ENCODE measurements at places on chromosomes 11 and 22. TPM values are rescaled to one million over a fixed set of nuclear protein-coding genes. Genes with fewer than 3 reads are reported as not detected.

DNA sequence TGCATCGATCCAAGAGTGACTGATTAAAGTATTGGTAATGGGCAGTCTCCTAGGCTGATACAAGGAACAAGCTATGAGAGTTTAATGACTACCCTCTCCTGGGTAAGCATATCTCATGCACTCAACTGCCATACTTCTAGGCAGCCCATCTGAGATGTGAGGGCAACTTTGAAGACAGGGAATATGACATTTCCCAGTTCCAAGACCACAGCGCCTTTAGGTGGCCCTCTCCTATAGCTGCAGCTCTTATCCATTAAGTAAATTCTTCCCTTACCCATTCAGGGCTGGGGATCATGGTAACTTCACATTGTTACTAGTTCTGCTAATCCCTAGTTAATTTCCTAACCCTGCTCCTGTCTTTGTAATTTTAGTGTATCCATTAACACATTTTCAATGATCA is 157.3 kb upstream of the CTSC start:
- no peak for DNase-seq

CARD10 gene
- 58.6 TPM for total RNA-seq

DNA sequence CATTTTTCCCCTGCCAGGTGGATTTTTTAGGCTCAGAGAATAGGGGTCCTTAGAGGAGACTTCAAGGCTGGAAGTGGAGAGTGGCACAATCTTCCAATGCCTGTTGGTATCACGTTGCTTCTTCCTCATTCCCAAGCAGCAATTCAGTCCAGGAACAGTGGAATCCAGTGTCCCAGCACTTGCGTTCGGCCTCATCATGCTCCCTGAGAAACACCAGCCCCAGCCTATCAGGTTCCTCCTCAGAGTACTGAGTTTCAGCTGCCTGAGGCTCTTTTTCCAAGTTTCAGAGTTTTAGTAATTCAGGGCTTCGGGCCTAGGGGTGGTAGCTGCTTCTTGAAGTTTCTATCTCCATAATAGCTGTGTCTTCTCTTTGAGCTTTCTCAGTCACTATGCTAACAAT is 31.9 kb upstream of the NRGN start:
- DNase-seq: no peak

GRCh38 chr22:35761037-35761436 is 43.4 kb downstream of the APOL5 start:
- DNase-seq: no peak

ACR gene
- not detected for total RNA-seq

Data from Caki2 (cell line).